Activated naive CD4-positive, alpha-beta T cell (primary cell): ENCODE measurements at places on chromosomes 11 and 22.

DNA sequence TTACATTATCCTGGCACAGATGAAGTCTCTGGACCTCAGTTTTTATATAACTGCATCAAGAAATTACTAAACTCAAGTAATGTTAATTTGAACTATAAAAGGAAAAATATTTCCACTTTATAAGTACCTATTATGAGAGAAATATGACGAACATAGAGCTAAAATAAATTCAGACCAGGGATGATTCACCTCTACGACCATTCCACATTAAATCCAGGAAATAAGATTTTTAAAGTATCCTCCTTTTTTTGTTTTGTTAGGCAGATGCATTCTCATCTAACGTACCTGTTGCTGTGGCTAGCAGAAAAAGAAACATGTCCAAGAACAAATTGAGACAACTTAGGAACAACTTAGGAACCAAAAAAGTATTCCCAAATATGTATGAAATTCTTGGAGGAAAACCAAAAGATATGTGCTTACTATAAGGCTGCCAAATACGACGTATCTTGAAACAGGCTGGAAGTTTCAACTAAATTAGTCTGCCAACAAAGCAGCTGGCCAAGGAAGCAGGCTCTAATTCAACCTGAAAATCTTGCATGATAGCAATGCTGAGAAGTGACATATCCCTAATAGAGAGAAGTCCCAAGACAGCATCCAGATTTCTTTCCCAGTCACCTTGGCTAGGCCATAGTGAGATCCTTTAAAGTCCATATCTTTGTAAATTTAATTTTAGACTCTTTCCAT is 15.7 kb downstream of the SPTY2D1 start:
- DNase-seq, result no peak

- DNase-seq, result no peak
Measured at GRCh38 chr22:22865311-22866072, 22.1 kb upstream of the IGLL5 start.

DNA sequence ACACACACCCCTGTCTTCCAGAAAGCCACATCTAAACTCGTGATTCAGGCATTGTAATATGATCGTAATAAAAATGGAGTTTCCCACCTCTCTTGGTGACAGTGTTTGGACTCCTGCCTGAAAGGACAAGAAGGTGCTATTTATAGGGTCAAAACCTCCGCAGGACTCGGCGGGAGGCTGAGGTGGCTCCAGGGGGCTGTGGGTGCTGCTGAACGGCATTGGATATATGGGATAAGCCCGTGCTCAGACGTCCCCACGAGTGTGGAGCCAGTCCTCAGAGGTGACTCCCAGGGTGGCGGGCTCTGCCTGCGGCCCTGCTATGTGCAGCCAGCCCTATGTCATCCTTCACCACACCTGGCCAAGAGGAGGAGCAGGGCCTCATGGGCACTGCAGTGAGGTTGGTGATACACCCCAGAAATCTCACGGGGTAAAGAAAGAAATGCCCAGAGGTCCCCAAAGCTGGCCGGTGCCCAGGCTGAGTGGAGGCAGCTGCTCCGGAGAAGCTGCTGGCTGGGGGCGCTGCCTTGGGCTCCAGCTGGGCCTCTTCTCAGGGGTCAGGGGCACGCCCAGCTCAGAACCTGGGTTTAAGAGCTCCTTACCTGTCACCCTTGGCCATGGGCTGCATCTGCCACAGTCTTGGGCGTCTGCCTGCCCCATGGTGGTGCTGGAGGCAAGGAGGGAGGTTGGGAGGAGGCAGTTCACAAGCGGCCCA is 5.1 kb upstream of the OSBPL5 start:
- DNase-seq, result no peak

DNA sequence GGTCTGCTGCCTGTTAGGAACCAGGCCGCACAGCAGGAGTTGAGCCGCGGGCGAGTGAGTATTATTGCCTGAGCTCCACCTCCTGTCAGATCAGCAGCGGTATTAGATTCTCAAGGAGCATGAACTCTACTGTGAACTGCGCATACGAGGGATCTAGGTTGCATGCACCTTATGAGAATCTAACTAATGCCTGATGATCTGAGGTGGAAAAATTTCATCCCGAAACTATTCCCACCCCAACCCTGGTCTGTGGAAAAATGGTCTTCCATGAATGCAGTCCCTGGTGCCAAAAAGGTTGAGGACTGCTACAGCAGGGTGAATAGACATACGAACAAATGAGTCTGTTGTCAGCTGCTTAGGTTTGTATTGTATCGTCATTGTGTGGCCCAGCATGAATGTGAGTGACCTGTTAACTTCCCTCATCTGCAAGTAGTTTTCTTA is 29.8 kb downstream of the RNF141 start:
- DNase-seq, result no peak

- no peak for DNase-seq
Measured at GRCh38 chr22:37206118-37206840, 6.0 kb downstream of the SSTR3 start.
